ENCODE measurements at places on chromosomes 12 and 14.

- DNase-seq, result no peak
These were observed 15.4 kb upstream of the PLEKHG3 start for GRCh38 chr14:64688811-64689281.

- DNase-seq, result no peak
These were observed 10.1 kb upstream of the REP15 start for GRCh38 chr12:27686147-27686546.

DNA sequence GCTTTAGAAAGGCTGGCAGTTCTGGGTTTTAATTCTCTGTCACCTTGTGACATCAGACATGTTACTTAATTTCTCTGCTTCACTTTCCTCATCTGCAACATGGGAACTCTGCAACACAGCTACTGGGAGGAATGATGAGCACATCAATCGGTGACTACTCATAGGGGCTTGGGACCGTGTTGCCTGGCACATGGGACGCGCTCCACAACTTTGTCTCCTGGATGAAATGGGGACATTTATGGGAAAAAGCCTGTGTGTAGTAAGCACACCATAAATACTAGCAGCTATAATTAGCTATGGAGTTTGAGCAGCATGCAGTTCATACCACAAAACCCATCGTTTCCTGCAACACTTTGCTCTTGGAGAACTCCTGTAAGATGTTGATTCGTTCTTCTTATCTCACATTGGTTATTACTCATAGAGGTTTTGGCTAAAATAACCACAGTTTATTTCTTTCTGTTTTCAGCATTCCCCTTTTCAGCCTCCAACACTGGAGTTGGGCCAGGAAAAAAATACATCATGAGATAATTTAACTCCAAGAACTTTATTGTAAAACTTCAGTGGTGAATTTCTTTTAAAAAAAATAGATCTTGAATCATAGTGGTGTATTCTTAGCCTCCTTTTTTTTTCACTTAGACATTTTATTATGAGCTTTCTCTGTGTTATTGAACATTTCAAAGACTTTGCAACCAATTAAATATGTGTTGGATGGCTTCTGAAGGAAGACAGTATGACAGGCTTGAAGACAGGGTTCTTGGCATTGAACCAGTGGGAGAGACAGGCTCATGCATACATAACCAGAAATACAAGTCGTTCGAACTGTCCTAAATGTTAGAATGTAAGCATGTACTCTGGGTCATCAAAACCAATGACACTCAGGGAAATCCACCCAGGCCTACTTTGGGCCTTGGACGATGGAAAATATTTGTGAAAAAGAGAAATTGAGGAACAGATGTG is 72.7 kb downstream of the RIN3 start:
- DNase-seq, result peak; percentile 84

DNA sequence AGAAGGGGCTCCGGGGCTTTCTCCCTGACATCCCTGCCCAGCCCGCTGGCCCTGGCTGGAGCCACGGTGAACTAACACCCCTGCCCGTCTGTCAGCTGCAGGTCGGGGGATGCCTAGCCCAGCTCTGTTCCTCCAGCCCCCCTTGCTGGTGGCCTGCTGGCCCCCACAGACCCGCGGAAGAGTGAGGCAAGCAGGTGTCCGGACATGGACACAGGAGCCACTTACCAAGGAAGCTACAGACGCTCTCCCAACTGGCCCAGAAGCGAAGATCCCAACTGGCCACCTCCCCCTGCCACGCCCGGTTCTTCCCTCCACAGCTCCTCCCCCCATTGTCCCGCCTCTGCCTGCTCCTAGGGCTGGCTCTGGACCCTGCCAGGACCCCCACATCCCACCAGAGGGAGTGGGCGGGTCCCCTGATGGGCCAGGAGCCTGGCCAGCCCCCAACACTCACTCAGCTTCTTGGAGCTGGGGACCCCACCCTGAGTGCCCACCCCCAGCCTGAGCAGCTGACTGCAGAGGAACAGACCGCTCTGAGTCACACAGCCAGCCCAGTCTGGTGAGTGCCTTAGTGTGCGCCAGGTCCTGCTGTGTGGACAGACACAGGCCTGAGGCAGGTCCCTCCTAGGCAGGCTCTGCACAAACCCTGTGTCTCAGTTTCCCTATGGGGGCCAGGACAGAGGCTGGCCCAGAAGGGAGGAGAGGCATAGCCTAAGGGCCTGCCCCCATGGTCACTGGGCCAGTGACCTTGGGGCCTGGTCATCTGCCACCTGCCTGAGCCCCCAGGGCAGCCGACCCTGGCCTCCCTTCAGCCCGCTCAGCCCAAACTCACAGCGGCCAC is 7.7 kb downstream of the AHNAK2 start:
- peak; percentile 93 for DNase-seq

DNA sequence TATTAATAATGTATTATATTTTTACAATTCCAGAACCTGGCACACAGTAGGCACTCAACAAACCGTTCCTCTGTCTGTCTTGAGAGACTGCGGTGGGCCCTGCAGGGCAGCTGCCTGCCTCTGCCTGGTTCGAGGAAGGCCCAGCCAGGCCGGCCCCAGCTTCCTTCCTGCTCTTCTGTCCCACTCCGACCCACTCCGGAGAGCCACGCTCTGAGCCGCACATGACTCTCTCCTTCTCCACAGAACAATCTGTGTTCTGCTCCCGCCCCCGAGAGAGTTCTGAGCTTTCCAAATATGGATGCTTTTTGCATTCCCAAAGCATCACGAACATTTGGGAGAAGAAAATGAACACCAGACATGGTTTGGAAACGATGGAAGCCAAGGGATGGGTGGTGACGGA is 57.3 kb downstream of the TTC7B start:
- DNase-seq, result peak; percentile 63

GRCh38 chr14:79540394-79540793 is 670.9 kb downstream of the DIO2 start:
- no peak for DNase-seq

DNA sequence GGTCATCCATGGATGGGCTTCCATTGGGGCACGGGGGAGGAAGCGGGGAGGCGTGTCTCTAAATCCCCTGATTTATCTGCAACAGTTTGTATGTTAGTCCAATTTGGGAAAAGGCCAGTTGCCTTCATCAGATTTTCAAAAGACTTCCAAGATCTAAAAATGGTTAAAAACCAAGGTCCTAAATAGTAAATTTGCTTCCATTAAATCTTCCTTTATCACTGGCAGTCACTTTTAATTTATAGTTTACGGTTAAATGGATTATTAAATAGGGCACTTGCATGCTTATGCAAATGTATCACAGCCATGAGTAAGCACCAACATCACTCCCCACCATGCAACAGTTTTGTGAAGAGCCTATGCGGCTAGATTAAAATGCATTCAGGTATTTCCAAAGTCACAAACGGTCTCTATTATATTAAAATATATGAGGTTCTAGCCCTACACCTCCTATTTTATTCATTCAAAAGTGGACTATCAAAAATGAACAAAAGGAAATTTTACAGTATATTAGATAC is 108.2 kb upstream of the GPHB5 start:
- no peak for DNase-seq

DNA sequence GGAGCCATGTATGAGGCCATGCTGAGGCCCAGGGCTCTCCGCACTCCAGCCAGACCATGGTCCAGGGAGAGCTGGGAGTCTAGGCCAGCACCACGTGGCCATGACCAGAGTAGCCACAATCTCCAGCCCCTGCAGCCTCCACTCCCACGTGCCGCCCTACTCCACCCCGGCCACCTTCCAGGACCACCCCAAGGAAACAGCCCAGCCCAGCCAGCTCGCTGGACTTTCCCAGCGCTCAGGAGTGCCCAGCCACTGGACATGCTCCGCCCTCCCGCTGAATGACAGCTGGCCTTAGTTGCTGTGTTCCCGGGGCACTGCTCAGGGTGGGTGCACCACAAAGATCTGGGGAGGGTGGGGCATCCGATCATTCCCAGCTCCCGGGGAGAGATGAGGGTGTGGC is 2.1 kb upstream of the C14orf180 start:
- no peak for DNase-seq

- DNase-seq, result peak; percentile 82
These were observed at the start of gene BHLHE41 for GRCh38 chr12:26124446-26125399. Gene BHLHE41, minus strand, starts transcription at chr12:26125037. Its CDS starts 258 bp downstream, at chr12:26124779.

- DNase-seq, result peak; percentile 16
These were observed 408.2 kb downstream of the AEBP2 start for GRCh38 chr12:19847294-19848059.

- DNase-seq, result no peak
These were observed 422.1 kb downstream of the AACS start for GRCh38 chr12:125487336-125487735.

DNA sequence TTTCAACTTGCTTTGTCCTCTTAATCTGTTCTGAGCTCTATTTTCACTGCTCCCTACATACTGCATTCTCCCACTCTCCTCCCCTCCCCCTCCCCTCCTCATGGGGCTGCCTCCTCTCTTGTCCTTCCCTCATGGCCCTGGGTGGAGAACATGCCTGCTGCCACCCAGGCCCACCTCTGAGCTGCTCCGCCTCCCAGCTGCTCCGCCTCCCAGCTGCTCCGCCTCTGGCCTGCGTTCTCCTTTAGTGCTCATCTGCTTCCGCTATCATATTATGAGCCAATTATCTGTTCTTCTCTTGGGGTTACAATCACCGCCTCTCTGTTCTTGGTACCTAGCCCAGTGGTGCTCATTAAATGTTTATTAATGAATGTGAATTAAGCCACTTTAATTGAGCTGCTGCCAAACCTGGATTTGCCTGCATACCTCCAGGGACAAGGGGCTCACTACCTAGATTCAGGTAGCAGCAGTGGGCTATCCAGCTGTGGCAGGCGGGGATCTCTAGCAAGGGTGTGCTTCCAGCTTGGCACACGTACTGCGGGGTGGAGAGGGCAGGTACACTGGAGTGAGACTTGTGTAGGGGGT is 32.0 kb upstream of the FAM181A start:
- DNase-seq, result no peak

GRCh38 chr12:2853626-2854025 is 3.2 kb downstream of the TEX52 start:
- DNase-seq, result peak; percentile 95

GRCh38 chr12:112217647-112218046 is 92.3 kb downstream of the TRAFD1 start:
- DNase-seq, result no peak

- DNase-seq, result peak; percentile 38
These were observed 344 bp downstream of the SPTLC2 start for GRCh38 chr14:77616133-77616453.

GRCh38 chr12:132619386-132620112 is 973 bp downstream of the P2RX2 start:
- no peak for DNase-seq

DNA sequence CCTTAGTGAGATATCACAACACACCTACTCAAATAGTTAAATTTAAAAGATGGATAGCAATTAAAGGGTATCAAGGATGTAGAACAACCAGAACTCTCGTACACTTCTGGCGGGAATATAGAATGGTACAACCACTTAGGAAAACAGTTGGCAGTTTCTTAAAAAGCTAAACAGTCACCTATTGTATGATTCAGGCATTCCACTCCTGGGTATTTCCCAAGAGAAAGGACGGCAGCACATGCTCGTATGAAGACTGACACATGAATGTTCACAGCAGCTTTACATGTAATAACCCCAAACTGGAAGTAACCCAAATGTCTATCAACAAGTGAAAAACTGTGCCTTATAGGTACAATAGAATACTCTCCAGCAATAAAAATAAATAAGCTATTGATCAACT is 465.2 kb downstream of the VRK1 start:
- no peak for DNase-seq

DNA sequence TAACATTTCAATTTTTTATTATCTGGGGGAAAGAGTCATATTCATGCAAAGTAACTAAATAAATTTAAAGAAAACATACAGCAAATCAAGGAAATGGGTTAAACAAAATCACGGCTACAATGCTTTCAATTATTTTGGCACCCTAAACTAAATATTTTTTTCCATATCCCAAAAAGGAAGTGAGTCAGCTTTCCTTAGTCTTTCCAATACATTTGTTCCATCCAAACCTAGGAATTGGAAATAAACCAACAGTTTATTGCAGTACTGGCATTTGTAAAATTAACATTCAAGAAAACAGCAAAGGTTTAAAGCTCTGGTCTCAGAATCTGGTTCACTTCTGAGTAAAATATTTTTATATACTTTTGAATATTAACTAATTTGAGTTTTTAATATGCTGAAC is 89.2 kb downstream of the BCL2L14 start:
- peak; percentile 63 for DNase-seq

- no peak for DNase-seq
These were observed 10.2 kb upstream of the OR11G2 start for GRCh38 chr14:20180486-20180885.

- DNase-seq, result no peak
These were observed 28.0 kb upstream of the DHRS4 start for GRCh38 chr14:23925523-23926075.

DNA sequence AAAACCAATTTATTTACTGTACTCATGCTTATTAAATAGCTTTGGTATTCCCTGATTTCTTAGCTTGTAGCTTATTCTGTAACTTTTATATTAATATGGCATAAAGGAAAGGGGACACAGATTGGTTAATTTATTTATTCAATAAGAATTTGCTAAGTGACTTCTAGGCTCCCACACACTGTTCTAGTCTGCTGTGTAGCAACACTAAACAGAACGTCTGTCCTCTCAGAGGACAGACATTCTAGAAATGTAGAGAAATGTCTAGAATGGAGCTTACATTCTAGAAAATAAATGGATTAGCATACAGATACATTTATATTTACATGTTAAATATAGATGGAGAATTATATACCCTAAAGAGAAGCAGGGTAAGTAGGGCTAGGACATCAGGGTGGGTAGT is 184.9 kb upstream of the ABCD2 start:
- DNase-seq, result no peak

DNA sequence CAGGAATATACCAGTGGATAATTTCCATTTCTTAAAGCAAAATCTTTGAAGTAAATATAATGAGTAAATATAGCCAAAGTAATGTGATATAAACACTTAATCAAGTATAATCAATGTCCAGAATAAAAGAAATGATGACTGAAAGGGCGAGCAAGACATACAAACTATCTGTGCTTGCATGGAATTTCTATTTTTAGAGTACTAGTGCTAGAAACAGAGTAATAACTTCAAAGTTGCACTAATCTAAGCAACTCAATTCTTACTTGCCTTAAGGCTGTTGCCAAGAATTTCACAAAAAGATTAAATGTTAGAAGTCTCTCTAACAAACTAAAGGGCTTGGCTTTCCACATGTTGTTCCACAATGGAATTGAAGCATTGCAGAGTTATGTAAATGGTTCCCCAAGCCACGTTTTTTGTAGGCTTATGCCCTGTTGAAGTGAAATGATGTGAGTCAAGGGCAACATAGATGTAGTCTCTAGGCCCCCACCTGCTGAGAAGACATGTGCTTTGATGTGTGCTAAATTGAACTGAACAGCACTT is 175.0 kb upstream of the LMNTD1 start:
- DNase-seq, result no peak

DNA sequence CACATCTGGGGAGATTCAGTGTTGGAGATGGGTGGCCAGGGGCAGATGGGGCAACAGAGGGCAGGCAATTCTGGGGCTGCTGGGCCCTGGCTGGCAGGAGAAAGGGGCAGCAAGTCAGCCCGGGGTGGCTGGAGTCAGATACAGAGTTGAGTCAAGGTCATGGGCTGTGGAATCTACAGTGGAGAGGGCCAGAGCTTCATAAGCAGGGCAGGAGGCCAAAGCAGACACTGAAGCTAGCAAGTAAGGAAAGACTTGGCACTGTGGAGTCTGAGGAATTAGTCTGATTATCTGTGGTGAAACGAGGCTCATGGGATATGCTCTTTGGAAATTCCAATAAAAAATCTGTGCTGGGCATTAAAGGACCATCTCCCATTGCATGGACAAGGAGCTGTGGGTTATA is 95.5 kb downstream of the TMX1 start:
- DNase-seq, result peak; percentile 76

- no peak for DNase-seq
These were observed 130.3 kb upstream of the RASSF8 start for GRCh38 chr12:25828188-25828587.

- DNase-seq, result peak; percentile 13
These were observed 69.8 kb downstream of the OSBPL8 start for GRCh38 chr12:76489737-76490136.

Measured in GM03348 (cell line).